Kidney capillary endothelial cell (primary cell): ENCODE measurements at places on chromosomes 4 and X.
A peak's percentile ranks its signal among the peaks of the same experiment; 100 is the strongest.

- no peak for DNase-seq
Measured at GRCh38 chr4:7892212-7893019, 47.2 kb downstream of the AFAP1 start.

- DNase-seq, result no peak
Measured at GRCh38 chr4:149574971-149575370, 240.7 kb downstream of the IQCM start.

- DNase-seq, result no peak
Measured at GRCh38 chr4:101009471-101009870, 337.9 kb downstream of the PPP3CA start.

DNA sequence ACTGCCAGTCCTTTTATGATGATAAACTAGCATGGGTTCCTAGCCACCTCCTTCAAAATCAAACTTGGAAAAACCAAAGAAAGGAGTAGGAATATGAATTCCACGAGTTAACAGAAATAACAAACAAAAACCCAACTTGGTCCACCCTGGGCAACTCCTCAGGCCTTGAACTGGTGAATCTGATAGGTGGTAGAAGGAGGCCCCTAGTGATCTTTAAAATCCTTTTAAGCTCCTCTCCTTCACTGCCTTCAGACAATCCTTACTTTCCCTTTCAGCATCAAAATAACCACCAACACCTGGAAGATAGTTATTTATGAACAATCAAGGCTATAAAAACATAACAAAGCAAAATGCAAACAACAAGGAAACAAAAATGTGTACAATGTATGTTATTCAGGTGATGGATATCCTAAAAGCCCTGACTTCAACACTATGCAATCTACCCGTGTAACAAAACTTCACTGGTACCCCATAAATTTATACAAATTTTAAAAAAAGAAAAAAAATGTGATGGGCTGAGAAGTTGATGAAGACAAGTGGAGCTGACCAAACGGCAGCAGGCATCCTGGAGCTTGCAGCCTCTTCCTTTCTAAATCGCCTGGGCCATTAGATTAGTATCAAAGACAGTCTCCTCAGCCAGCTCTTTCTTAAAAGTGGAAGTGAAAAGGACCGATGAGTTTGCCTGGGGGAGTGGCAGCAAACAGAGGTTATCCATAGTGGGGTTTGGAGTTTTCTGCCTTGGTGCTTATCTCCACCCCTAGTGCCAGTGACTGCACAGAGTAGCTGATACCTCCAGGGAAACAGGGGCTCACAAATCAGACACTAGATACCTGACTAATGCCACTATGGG, 179.6 kb downstream of the TMA16 start:
- DNase-seq, result no peak

- no peak for DNase-seq
Measured at GRCh38 chrX:109843963-109844751, 111.1 kb upstream of the ACSL4 start.

GRCh38 chr4:88137112-88137511, 21.3 kb downstream of the ABCG2 start:
- DNase-seq, result no peak

DNA sequence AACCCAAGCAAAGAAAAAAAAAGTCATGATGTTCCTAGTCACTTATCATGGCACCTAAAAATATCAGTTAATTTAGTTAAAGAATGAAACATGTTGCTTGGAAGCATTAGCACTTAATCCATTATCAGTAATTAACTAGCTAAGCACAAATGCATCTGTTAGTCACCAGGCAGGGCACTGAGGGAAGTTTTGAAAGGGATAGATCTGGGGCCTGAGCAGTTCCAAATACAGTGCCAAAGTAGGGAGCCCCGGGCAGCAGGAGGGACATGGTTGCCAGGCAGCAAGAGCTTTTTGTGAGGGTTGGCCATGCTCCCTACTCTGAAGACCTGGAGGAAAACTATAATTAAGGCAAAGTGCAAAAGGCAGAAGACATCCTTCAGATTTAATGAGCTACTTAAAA, 62.0 kb downstream of the PHKA1 start:
- DNase-seq, result no peak

DNA sequence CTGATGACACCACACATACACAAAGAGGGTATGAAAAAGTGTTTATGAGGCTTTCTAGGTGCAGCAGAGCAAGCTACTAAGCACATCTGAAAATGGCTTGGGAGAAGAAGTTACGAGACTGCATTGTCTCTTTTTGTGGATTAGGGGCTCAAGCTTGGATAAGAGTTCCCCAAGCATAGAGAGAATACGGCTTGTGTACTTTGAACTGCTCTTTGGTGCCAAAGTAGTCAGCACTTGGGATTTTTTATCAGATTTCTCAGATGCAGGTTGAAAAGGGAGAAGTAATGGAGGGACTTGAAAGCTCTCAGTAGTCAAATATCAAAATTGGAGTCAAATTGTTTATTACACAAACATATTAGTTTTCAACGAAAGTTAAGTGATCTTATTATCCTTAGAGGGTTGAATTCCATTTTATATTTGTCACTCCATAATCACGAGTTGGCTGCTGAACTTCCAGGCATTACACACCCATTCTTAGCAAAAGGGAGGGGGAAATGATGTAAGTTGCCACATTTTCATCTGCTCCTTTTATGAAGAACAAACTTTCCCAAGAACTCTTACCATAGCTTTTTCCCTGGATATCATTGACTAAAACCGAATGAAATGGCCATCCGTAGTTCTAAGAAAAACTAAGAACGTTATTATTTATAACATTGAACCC, 1904.9 kb downstream of the PCDH7 start:
- DNase-seq, result no peak

- no peak for DNase-seq
Measured at GRCh38 chr4:73923631-73923937, 54.4 kb downstream of the CXCL1 start.

DNA sequence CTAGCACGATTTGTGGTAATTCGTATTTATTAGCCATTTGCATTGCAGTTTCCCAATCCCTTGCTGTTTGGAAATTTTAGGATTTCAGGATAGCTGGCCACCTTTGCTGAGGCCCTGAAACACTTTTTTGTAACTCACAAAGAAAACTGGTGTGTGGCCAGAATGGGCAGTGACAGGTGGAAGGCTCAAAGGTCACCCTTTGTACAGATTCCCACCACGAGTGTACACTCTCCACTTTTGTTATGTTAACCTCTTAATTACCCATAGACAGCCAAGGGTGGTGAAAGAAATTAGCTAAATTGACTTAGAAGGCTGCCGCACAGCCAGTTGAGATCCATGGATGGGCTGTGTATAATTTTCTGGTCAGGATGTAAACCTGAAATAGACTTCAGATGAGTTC, 109.7 kb upstream of the ARX start:
- DNase-seq, result no peak

DNA sequence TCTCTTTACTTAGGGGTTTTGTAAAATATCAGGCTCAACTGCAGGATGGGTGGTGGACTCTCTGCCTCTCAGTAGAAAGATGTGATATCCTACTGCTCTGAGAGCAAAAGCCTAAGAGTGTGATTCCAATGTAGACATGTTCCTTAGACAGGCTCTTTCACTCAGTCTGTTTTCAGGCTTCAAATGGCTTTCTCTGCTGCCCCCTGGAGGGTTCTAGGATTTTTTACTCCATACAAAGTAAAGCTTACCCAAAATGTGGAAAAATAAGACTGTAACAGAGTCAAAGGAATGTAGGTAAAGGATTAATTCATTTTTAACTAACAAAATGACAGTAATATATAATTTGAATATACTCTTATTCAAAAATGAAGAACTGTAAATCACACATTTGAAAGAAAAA, 32.1 kb downstream of the ZGRF1 start:
- DNase-seq, result peak; percentile 46

DNA sequence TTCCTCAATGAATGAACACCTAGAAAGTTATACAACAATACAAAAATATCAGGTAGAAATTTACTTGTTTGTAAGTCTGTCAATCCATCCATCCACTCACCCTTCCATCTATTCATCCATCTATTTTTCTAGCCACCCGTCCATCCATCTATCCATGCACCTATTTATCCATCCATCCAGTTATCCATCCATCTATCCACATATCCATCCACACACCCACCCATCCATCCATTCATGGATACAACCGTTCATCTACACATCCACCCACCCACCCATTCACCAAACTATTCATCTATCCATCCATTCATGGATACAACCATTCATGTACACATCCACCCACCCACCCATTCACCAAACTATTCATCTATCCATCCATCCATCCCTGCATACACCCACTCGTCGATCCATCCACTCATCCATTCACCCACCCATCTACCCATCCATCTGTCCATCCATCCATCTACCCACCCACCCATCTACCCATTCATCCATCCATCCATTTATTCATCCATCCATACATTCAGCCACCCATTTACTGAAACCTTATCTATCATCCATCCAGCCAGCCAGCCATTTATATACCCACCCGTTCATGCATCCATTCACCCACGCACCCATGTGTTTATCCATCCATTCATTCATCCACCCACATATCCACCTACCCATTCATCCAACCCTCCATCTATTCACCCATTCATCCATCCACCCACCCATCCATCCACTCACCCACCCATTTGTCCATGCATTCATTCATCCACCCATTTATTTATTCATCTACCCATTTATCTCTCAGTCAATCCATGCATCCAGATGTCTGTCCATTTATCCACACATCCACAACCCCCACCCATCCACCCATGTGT, 10.4 kb upstream of the CD99 start:
- no peak for DNase-seq

- no peak for DNase-seq
Measured at GRCh38 chrX:2360731-2361130, 140.0 kb downstream of the DHRSX start.

DNA sequence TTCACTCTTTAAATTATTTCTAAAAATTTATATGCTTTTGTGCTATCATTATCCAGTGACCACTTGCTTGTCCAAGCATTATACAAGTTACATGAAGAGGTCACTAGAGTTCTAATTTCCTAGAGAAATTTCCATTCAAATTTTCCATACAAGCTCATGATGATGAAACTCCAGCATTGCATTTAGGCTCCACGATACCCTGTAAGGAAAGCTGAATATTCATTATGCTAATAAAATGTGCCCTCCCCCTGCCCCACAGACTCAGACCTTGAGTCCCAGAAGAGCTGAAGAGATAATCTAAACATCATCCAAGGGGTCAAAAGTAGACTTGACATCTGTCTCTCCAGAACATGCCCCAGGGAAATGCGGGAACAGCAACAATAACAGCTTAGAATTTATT, 19.6 kb upstream of the FAM156A start:
- no peak for DNase-seq

DNA sequence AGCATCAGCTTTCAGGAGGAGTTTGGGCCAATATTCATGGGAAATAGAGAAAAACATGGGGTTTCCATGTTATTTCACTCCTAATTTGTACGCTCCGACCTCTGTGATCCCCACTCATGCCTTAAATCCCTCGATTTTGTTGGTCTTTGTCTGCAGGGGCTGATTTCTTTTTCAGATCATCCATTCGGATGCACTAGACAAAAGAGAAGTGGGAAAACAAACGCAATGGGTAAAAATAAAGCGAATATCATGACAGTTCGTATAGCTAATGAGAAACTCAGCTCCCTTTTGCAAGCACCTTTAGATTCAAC, 139.1 kb upstream of the PLAC1 start:
- DNase-seq, result no peak

DNA sequence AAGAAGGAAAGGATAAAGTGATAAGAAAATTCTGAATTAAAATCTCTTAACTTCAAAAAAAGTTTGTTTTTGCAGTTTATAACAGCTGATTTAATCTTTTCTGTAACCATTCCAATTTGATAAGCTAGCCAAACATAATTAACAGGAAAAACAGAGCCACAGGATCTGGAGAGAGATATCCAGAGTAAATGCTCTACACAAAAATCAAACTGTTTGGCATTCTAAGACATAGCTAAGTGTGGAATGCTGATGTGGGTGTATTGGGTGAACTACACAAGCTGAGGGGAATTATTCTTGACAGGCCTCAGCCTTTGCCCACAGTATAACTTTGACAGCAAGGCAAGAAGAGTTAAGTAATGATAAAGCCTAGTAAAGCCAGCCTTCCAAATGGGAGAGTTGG, 184.8 kb downstream of the GABRG1 start:
- no peak for DNase-seq

- no peak for DNase-seq
Measured at GRCh38 chr4:146949559-146949958, 3.9 kb upstream of the TTC29 start.

GRCh38 chr4:145565328-145565727, 53.9 kb upstream of the MMAA start:
- DNase-seq, result no peak

DNA sequence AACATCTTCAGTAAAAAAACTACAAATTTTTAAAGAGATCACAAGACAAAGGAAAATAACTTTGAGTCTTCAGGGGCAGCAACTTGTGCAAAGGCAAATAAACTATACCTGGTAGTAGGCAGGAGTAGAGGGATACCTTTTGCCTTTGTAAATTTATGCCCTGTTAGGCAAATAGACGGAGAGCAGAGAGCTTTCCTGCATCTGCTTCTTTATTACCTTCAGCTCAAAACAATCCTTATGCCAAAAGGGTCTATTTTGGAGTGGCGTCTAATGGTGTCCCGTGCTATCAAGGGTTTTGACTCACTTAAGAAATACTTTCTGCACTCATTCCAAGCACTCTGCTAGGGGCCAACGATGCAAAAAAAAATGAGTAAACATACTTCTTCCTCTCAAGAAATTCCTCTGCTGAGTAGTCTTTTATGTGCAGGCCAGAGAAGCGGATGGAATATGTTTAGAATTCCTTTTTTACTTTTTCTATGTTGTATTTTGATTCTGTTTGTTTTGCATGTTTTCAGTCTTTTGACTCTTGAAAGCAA, 131.9 kb downstream of the ANXA5 start:
- no peak for DNase-seq

DNA sequence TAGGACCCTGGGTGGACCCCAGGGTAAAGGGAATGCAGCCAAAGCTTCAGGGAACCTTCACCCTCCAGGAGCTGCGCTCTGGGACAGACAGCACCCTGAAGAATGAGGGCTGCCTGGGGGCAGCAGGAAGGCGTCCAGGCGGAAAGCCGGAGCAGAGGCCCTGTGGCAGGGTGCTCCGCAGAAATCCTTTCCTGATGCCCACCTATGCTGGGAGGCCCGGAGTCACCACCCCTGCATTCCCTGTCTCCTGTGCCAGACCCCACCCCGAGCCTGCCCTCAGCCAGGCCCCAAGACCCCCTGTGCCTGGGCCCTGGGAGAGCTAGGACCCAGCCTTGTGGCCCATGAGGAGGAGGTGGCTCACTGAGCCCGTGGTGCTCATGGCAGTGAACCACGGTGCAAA, 1.3 kb upstream of the DGKQ start:
- no peak for DNase-seq

DNA sequence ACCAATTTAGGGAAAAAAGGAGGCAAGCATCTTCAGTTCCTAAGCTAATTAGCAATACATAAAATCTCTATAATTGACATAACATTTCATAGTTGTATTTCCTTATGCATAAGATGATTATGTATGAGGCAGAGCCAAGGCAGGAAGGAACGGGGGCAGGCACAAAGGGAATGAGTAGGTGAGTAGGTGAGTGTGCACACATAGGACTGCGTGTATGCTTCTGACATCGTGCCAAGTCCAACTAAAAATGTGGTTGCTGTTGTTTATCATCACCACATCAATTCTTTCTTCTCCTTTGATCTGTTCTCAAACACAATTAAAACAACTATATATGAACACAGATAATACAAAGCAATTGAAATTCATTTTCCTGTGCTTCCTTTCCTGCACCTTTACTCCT, 131.2 kb downstream of the UNC5C start:
- DNase-seq, result no peak

- no peak for DNase-seq
Measured at GRCh38 chr4:77465271-77465670, 140.3 kb upstream of the CXCL13 start.
